GM04503 (cell line): ENCODE measurements at places on chromosomes 4 and X.

- no peak for DNase-seq
Measured at GRCh38 chr4:14877246-14878225, 124.7 kb upstream of the CPEB2 start.

DNA sequence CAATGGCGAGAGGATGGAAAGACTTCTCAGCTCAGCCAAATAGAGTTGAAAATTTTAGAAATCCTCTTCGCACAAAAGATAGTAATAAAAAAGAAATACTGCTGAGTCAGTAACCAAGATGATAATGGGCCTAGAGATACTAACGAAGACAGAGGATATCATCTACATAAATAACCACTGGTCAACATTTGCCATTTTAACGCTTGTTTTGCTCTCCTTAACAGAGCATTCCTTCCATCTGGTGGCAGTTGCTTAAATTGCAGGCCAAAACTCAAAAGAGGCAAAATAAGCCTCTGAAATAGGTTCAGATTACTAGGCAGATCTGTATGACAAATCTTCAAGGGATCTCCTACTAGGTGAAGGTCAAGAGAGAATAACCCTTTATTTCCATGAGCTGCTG is 51.7 kb upstream of the MCF2 start:
- DNase-seq = no peak

DNA sequence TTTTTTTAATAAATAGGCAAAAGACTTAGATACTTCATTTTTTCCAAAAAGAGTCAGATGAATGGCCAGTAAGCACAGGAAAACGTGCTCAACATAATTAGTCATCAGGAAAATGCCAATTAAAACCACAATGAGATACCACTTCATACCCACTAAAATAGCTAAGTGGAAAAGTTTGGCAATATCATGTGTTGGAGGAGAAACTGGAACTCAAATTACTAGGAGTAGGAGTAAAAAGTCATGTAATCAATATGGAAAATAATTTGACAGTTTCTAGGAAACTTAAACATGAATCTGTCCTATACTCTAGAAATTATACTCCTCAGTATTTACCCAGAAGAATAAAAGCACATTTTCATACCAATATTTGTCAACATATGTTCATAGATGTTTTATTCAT is 449.8 kb downstream of the INPP4B start:
- DNase-seq = peak; percentile 53

- DNase-seq = no peak
Measured at GRCh38 chrX:46465203-46465602, 80.0 kb downstream of the ZNF674 start.

- no peak for DNase-seq
Measured at GRCh38 chr4:65370709-65371108, 299.6 kb downstream of the EPHA5 start.

GRCh38 chr4:158817562-158818296 is 48.9 kb downstream of the FNIP2 start:
- no peak for DNase-seq

DNA sequence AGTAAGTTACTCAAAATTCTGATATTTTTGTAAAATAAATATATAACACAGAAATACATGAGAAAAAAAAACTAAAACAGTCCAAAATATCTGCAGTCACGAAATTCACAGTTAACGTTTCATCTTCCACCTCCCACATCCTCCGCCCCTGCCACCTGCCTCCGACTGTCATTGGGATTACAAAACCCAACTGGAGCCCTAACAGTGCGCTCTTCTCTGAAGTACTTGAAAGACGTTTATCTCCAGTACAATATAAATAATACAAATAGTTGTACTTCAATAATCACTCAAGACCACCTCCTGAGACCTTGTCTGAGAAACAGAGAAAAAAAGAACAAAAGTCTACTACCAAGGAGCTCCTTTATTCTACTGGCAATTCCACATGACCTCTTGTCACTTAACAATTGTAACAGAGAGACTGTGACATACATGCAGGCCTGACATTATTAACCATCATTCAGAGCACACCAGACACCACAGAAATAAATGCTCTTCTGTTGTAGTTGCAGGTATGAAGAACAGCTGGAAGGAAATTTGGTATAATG is 280.6 kb downstream of the PPP3CA start:
- no peak for DNase-seq

- no peak for DNase-seq
Measured at GRCh38 chr4:34619531-34620162, 1624.7 kb downstream of the ARAP2 start.

GRCh38 chr4:138706201-138706600 is 309.4 kb upstream of the NOCT start:
- DNase-seq = no peak
